Fibroblast of skin of abdomen (primary cell): ENCODE measurements at places on chromosomes 11 and 22.

DNA sequence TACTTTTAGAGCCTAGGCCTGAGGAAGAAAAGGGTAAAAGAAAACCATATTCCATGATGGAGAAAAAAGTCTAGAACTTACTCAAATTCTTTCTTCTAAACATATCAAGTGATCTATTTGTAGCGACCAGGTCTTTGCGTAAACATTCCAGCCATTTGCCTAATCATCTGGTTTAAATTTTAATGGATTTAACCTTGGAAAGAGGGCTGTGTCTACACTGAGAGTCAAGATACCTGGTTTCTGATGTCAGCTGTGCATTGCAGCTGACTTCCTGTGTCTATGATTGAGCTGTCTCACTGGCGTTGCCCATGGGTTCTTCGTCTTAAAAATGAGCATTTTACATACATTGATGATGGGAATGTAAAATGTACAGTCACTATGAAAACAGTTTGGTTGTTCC, 10.0 kb upstream of the TMEM123 start:
- DNase-seq, result no peak

DNA sequence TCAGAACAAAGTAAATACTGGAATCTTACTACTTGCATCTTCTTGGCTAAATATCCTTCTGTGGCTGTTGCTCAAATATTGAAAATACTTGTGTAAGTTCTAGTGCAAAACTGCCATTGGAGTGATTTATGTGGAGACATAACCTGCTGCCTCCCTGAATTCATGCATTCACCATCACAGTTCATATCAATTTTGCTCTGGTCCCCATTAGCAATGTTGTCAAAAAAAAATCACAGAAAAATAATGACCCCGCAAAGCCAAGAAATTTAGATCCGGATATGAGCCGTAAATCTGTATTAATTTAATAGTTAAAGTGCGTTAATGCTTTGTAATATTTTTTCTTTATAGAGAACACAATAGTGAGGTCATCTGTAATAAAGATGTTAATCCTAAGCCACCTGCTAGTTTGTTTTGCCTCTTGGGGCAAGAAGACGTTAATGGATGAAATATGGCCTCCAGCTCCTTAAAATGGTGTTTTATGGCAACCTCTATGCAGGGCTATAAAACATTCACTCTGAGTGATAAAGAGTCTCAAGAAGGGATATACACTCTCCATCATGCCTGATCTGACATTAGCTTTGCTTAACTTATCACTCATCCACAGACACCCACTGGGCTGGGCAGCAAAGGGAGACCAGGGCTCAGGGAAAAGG, 255.9 kb downstream of the INSC start:
- no peak for DNase-seq

DNA sequence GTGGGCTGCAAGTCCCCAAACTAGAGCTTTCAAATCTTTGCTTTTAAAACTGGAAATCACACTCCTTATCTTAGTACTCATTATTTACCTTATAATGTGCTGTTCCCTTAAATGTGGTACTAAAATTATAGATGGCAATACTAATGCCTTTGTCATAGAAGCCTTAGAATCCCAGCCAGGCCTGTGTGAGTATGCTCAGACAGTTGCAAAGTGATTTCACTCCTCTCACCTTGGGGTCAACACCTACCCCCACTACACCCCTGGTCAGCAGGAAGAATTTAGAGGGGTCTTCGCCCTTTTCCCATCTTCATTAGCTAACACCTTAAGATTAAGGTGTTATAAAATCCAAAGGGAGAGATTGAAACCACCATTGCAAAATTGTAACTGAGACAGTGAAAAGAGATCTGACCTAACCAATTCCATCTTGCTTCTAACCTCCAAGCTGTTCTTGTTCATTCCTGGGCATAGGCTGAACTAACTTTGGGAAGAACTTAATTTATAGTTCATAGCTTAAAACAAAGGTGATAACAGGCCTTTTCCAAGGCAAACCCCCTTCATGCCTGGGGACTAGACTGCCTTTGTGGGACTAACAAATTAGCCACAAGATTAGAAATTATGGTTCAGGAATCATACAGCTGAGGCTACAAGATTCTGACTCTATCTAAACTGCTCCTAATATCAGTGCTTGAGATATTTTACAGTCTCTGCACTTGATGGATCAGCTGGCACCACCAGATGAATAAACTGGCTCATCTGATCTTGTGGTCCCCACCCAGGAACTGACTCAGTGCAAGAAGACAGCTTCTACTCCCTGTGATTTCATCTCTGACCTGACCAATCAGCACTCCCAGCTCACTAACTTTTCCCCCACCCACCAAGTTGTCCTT, 10.4 kb upstream of the MRPL17 start:
- peak; percentile 79 for DNase-seq

DNA sequence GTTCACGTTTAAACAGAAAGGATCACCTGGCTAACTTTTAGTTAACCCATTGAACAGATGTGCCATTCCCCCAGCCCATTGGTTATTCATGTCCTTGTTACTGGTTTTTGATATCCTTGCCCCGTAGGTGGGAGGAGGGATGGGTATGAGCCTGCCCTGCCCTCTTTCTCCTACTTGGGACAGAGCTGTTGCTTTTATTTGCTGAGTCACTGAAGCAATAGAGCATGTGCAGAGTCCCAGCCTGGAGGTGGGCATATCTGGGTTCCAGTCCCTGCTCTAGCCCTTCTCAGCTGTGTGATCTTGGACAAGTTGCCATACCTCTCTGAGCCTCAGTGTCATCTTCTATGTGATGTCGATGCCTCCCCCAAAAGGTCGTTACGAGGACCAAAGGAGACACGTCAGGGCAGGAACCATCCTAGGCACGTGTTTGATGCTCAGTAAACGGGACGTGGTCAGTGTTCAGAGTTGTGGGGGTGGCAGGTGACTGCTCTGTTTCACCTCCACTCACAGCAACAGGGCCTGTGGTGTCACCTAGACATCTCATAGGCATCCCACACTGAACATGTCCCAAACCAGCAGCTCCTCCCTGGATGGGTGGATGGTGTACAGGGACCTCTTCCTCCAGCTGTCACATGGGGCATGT, 61.0 kb downstream of the BMAL1 start:
- DNase-seq, result peak; percentile 45

- peak; percentile 57 for DNase-seq
Observed at GRCh38 chr11:105673089-105673488, 63.2 kb downstream of the GRIA4 start.

DNA sequence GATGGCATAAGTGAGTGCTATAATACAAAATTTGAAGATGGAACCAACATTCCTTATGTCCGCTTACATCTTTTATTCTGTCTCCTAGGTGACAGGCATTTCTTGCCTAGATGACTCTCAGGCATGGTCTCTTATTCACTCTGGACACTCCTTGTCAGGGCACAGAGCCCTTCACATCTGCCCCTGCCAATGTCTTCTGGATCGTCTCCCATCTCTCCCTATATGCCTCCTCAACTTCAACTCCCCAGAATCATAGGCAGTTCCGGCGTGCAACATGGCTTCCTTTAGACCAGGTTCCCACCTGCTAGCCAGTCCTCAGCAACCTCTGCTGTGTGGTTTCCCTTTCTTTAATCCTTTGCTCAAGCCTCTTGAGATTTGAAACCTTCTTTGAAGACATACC, 300.9 kb downstream of the TENM4 start:
- DNase-seq, result no peak
